ENCODE measurements at places on chromosomes 3 and 15.

DNA sequence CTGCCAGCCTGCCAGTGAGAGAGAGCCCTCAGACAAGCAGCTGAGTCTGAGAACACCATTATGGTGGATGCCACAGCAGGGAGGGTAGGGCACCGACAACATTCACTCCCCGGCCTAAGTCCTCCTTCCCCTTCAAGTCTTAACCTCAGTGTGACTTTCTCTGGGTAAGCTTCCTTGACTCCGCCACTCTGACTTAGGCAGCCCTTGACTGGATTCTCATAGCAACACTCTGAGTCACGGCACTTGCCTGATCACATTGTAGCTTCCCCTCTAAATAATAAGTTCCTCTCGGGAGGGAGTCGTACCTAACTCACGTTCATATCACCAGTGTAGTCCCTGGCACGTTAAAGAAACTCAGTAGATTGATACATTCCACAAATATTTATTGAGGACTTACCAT lies 180.5 kb downstream of the FOXB1 start:
- H3K36me3 ChIP-seq: no peaks in the 10 kb centered on the region
- H3K4me3 ChIP-seq: no peak overlapping the region
- H3K27me3 ChIP-seq: peaks cover 26% of the 10 kb centered on the region

DNA sequence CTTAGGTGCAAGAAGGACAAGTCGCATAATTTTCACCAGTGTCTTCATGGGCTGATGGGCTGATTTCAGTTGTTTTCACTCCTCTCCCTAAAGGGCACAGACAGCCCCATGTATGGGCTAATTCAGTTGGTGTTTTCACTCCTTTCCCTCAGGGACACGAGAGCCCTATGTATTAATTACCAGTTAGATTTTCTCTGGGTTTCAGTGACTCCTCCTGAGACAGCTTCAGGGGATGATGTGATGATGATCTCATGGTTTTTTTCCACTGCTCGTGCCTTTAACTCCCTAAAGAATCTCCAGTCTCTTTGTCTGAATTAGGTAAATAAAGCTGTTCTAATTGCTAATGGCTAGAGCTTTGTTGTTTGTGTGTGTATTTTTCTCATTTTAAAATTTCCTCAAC lies 9.9 kb downstream of the RAMAC start:
- H3K27ac ChIP-seq: no peak overlapping the region
- H3K36me3 ChIP-seq: peaks cover 7% of the 10 kb centered on the region
- no peak for DNase-seq
- H3K27me3 ChIP-seq: no peaks in the 10 kb centered on the region

DNA sequence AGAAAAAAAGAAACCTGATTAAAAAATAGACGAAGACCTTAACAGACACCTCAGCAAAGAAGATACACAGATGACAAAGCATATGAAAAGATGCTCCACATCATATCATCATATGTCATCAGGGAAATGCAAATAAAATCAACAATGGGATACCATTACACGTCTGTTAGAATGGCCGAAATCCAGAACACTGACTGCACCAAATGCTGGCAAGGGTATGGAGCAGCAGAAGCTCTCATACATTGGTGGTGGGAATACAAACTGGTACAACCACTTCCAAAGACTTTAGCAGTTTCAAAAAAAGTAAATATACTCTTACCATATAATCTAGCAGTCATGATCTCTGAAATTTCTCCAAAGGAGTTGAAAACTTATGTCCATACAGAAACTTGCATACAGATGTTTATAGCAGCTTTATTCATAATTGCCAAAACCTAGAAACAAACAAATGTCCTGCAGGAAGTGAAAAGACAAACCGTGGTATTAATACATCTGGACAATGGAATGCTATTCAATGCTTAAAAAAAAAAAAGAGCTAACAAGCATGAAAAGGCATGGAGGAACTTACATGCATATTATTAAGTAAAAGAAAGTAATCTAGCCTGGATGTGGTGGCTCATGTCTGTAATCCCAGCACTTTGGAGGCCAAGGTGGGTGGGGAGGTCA lies 107.4 kb downstream of the HES1 start:
- no peaks in the 10 kb centered on the region for H3K36me3 ChIP-seq
- H3K4me3 ChIP-seq: no peak overlapping the region
- no peak overlapping the region for H3K27ac ChIP-seq
- H3K4me1 ChIP-seq: peaks cover 18% of the 10 kb centered on the region

GRCh38 chr3:26346497-26346896 lies 276.1 kb upstream of the LRRC3B start:
- H3K27me3 ChIP-seq: no peaks in the 10 kb centered on the region
- H3K27ac ChIP-seq: no peak overlapping the region
- H3K36me3 ChIP-seq: no peaks in the 10 kb centered on the region
- H3K4me3 ChIP-seq: no peak overlapping the region
- peaks cover 13% of the 10 kb centered on the region for H3K4me1 ChIP-seq

DNA sequence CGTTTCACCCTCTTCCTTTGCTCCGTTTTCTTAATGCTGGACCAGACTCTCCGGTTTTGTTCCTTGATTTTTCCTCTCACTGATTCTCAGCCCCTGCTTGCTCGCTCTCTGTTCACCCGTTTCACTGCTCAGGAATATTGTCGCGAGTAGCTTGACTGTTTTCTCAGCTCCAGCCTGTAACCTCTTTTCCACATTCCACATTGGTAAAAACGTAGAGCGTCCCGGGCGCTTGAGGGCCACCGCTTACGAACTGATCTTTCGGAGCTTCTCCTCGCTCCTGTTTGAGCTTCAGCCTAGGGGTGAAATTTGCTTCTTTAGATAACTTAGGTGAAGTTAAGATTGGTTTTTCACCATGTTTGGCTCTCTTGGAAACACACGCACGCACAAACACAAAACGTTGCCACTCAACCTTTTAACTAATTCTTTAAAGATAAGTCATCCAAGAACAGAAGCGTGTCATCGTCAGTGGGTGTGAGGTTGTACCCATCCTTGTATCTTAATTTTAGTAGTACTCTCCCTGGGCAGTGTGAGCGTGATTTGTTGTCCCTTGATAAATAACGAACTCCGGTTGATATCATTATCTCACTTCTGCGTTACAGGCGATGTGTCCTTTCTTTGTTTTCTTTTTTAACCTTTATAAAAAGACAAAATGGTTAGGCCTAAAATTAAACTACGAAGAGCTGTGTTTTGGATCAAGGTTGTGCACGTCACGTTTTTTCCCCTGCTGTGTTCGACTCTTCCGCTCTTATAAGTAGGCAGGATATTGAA lies 1.0 kb downstream of the PAK2 start:
- H3K4me3 ChIP-seq: peak overlapping the region; percentile 99
- peak overlapping the region; percentile 100 for H3K27ac ChIP-seq
- peaks cover 11% of the 10 kb centered on the region for H3K4me1 ChIP-seq
- no peaks in the 10 kb centered on the region for H3K27me3 ChIP-seq
- DNase-seq: no peak

- DNase-seq: no peak
- H3K36me3 ChIP-seq: no peaks in the 10 kb centered on the region
- H3K4me1 ChIP-seq: no peaks in the 10 kb centered on the region
- H3K27ac ChIP-seq: no peak overlapping the region
Measured at GRCh38 chr15:45892182-45892581, 257.4 kb downstream of the SQOR start.

- peaks cover 10% of the 10 kb centered on the region for H3K36me3 ChIP-seq
- peak overlapping the region; percentile 92 for H3K27ac ChIP-seq
- peak overlapping the region; percentile 95 for H3K4me3 ChIP-seq
- DNase-seq: no peak
- H3K27me3 ChIP-seq: no peaks in the 10 kb centered on the region
- peaks cover 29% of the 10 kb centered on the region for H3K4me1 ChIP-seq
Measured at GRCh38 chr3:33447958-33448357, 7.8 kb upstream of the UBP1 start.

DNA sequence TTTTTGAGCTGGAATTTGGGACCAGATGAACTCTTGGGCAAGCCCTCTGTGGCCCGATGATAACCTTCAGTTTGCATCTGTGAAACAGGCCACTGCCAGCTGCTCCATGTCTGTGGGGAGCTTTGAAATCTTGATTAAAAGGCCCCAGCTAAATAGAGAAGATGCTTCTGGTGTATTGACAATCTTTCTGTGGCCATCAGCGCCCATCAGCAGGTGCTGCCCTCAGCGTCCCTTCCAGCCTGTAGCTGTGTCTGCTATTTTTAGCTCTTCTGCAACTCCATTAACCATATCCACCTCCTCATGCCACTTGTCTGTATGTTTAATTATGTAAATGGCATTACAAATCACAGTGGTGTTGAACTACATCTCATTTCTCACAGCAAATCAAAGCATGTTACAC lies 54.0 kb downstream of the CHCHD6 start:
- H3K36me3 ChIP-seq: peaks cover 13% of the 10 kb centered on the region
- H3K4me1 ChIP-seq: peaks cover 12% of the 10 kb centered on the region
- no peaks in the 10 kb centered on the region for H3K27me3 ChIP-seq
- H3K4me3 ChIP-seq: no peak overlapping the region

- peaks cover 11% of the 10 kb centered on the region for H3K4me1 ChIP-seq
- no peak for DNase-seq
- no peak overlapping the region for H3K27ac ChIP-seq
- H3K27me3 ChIP-seq: no peaks in the 10 kb centered on the region
Measured at GRCh38 chr3:196563721-196564225, 4.6 kb downstream of the WDR53 start.

DNA sequence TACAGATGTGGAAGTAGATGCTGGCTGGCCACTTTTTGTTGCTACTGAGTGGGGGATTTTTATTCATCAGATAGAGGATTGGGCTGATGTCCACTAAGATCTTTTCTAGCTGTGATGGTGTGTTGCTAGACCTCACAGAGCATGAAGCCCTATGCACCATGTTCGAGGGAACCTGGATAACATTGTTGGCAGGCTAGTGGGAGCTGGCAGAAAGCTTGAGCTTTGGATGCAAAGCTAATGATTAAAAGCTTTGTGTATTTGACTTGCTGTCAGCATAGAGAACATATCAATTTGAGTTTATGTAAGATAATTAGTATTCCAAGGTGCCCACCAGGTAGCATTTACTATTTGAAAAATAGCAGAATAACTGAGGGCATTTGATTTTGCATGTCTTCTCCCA lies 59.1 kb downstream of the ST6GAL1 start:
- H3K36me3 ChIP-seq: peaks cover 20% of the 10 kb centered on the region
- no peaks in the 10 kb centered on the region for H3K4me1 ChIP-seq
- no peak overlapping the region for H3K27ac ChIP-seq
- H3K27me3 ChIP-seq: no peaks in the 10 kb centered on the region

GRCh38 chr3:171231361-171231760 lies 204.8 kb upstream of the SLC2A2 start:
- peaks cover under 1% of the 10 kb centered on the region for H3K36me3 ChIP-seq
- H3K27ac ChIP-seq: no peak overlapping the region
- H3K4me3 ChIP-seq: no peak overlapping the region
- no peak for DNase-seq
- H3K27me3 ChIP-seq: no peaks in the 10 kb centered on the region

DNA sequence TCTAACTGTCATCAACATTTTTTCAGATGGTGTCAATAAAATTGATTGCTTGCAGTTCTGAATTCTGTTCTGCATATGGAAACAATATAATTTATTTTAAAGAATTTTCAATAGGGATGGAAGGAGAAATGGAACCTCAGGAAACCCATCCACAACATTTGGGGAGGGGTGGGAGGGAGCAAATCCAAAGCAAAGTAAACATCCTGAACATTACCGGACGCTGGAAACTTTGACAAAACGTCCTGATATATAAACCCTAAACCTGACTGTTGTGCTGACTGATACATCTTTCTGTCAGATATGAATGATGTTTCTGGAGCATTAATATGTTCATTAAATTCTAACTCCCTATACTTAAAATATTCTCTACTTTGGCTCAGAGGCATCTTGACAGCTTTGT lies 479.0 kb downstream of the FOXP1 start:
- H3K36me3 ChIP-seq: peaks cover 4% of the 10 kb centered on the region
- peaks cover 54% of the 10 kb centered on the region for H3K4me1 ChIP-seq
- no peak overlapping the region for H3K4me3 ChIP-seq

GRCh38 chr15:54580643-54581042 lies 602.4 kb downstream of the UNC13C start:
- no peaks in the 10 kb centered on the region for H3K36me3 ChIP-seq
- no peak overlapping the region for H3K27ac ChIP-seq
- no peak overlapping the region for H3K4me3 ChIP-seq
- H3K27me3 ChIP-seq: no peaks in the 10 kb centered on the region
- no peaks in the 10 kb centered on the region for H3K4me1 ChIP-seq

DNA sequence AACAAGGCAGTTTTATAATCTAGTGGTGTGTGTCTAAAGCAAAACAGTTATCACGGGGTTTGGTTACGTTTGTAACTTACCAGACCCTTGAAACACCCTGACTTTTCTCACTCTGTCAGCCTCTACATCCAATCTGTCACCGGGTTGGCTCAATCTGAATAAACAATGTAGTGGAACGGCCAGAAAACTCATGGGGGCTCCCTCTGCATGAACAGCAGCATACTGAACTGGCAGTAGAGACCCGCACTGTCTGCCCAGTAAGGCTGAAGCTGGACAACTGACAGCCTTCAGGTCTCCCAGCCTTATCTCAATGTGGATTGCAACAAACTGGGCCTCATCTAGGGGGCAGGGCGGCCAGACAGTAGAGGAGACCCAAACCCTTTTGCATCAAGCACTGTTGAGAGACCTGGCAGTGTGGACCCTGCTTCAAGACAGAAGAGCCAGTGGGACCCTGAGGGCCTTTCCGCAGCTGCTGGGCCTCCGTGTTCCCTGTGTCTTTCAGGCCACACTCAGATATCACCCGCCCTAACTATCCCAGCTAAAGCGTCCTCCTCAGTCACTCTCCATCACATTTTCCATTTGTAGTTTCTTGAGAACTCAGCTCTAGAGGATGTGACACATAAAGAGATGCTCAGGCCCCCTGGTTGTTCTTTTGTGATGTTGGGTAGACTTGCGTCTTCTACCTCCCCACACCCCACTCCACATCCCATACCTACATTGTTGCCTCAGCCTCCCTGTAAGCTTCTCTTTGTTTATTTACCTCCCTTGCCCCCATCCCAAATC lies 181.2 kb upstream of the NR2E3 start:
- no peak overlapping the region for H3K4me3 ChIP-seq
- H3K27me3 ChIP-seq: no peaks in the 10 kb centered on the region
- DNase-seq: no peak
- peaks cover 61% of the 10 kb centered on the region for H3K4me1 ChIP-seq
- H3K27ac ChIP-seq: peak overlapping the region; percentile 84

DNA sequence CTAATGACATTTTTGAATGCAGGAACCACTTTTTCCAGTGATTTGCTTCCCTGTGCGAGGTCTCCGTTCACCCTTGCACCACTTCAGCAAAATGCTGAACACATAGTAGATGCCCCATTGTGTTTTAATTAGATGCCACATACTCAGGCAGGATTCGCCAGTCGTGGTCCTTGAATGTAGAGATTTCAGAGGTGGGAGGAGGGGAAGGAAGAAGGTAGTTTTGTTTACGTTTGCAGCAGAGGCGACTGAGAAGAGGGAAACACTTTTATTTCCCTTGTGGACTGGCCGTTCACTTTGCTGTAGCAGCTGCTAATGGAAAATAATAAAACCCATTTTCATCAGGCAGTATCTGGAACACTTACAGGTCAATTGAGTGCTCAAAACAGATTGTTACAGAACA lies 262.8 kb upstream of the TBL1XR1 start:
- no peak overlapping the region for H3K4me3 ChIP-seq
- H3K4me1 ChIP-seq: peaks cover 27% of the 10 kb centered on the region
- peaks cover 1% of the 10 kb centered on the region for H3K36me3 ChIP-seq

- no peak for DNase-seq
- peaks cover 38% of the 10 kb centered on the region for H3K36me3 ChIP-seq
- no peaks in the 10 kb centered on the region for H3K27me3 ChIP-seq
- no peak overlapping the region for H3K4me3 ChIP-seq
- H3K4me1 ChIP-seq: peaks cover 17% of the 10 kb centered on the region
Measured at GRCh38 chr3:184953401-184953800, 141.4 kb downstream of the VPS8 start.
